ENCODE measurements at places on chromosomes 16 and 17.

GRCh38 chr16:23865853-23866252 lies 30.1 kb downstream of the PRKCB start:
- DNase-seq: no peak

- no peak for DNase-seq
These were observed 10.8 kb upstream of the ADCY7 start for GRCh38 chr16:50255538-50255937.

DNA sequence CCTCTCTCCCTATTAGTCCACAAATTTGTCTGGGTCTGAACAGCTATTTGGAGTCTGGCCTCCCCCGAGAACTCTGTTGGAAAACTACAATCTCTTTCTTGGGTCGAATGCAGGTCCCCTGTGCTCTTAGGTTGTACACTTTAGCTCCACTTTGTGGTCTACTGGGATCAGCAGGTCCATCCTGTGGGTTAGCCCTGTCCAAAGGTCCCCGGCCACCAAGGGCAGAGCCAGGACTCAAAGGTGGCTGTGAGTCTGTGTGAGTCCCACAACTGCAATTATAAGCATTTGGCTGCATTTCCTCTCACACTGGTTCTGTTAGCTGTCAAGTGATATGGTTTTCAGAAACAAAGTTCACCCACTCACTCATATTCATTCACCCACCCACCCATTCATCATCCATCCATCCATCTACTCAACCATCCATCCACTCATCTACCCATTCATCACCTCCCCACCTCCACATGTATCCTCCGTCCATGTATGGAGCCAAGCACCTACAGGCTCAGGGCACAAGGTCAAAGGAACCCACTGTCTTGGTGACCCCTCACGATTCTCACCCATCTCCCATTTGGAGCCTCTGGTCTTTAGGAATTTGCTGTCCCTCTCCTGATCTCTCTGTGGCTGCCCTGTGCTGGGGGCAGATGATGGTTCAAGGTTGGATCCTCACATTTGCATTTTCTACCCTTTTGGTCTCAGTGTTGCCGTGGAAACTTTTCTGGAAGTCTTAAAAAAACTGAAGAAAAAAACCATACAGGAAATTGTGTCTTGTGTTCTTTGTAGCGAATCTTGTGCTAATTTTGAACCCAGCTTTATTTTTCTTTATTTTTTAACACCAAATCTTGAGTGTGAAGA lies 45.8 kb downstream of the IRF8 start:
- no peak for DNase-seq

GRCh38 chr16:22675745-22676540 lies 138.0 kb upstream of the HS3ST2 start:
- no peak for DNase-seq

DNA sequence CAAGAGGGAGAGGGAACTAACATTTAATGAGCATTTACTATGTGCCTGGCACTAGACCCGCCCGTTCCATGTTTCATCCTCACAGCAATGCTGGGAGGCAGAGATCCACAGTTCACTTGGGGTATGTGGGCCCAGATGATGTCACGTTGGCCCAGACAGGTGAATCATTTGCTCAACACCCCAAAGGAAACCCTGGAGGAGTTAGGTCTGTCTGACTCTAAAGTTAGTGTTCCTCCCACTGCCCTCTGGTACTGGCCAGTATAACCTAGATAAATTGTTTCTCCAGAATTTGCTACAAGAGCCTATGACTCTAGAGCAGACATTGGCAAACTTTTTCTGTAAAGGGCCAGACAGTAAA lies 164.6 kb downstream of the VPS53 start:
- no peak for DNase-seq

GRCh38 chr16:14501331-14502255 lies 128.5 kb downstream of the PARN start:
- DNase-seq: no peak

DNA sequence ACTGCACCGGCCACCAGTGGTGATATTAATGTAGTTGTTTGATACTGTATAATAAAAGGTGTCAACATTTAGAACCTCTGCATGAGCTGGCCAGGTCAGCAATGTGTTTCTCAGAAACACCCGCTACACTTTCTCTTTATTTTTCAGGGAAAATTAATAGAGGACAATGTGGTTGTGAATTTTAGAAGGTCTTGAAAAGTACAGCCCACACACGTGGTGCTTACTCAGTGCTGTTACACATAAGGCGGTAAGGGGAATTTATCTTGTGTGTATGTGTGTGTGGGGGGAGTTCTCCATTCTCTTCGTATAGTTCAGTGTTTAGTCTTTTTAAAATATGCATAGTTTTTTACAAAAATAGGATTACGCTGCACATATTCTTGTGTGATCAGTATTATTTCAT lies 4.4 kb upstream of the ZFP1 start:
- no peak for DNase-seq

Measured in B cell (primary cell).